ENCODE measurements at places on chromosomes 4 and X.

DNA sequence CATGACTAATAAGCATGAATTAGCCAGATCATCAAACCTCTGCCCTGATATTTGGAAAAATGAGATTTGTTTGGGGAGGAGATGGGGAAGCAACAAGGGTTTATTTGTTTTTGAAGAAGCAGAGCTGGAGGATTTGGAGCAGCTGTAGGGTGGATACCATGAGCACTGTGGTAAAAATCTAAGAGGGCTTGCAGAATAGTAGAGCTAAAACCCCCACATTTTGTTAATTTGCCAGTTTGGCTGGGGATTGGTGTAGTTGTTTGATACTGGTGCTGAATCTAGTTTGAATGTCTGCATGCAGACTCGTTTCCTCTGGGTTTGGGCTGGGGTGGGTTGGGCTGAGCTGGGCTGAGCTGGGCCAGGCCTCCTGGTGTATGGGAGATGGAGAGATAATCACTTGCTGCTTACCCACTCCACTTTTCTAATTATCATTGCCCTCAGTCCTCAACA lies 43.7 kb downstream of the SMAD1 start:
- DNase-seq: no peak

GRCh38 chrX:3379111-3379510 lies 32.7 kb upstream of the MXRA5 start:
- no peak for DNase-seq

DNA sequence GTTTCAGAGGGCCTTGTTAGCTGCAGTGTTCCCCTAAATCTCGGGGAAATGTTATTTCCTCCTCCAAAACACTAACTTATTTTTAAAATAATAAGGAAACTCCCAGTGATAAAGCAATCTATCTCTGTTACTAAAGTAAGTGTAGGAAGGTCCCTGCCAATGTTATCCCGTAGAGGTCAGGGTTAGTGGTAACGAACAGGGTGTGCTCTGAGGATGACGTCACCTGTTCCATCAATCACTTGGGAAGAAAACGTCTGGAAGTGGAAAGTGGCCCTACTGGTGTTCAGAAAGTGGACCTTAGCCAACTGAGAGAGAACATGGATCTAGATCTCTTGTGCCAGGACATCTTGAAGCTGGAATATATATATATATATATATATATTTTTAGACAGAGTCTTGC lies 249.5 kb downstream of the BCOR start:
- DNase-seq: no peak

DNA sequence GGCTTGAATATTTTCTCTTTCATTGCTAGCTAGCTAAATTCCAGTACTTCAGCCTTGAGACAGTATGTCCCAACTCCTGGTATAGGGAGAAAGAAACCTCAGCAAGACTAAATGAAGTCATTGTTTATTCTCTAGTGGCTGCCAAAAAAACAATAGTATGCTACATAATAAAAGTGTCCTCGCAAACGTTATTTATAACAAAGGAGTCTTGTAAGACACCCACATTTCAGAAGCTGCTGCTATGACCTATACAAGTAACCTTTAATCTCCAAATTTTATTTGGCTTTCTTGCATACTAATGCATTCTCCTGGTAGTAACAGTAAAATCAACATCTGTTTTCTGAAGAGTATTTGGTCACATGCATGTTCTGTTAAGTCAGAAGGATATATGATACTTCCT lies 28.8 kb downstream of the NEK1 start:
- DNase-seq: no peak

DNA sequence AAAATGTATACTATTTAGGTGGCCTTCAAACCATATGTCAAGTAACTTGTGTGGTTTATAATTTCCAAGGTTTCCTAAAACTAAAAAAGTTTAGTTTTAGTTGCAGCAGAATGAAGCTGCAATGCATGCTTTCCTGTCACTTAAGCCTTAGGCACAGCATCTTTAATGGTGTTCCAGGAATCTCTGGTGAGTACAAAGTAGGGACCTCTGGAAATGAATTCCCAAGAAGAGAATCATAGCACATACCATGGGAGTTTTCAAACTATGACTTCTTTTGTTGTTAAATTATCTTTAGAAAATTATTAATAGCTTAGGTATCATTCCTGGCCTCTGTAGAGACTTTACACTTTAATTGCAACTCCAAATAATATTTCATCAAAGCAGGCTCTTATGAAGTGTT lies 1005.9 kb upstream of the PABPC4L start:
- no peak for DNase-seq

DNA sequence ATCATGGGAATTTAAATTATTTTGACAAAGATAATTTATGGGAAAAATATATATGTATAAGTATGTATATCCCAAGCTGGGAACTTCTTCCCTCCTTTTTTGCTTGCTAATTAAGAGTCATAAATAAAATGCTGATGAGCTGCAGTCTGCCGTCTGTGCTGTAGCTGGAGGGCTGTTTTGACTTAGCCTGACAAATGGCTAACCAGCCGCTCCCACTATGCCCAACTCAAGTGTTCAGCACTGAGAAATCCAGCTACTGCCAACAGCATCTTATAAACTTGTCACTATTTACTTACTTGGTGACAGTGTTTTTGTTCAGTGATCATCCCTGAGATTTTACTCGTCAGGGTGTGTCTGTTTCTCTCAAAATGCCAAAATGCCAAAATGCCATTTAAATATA lies 171.2 kb upstream of the PGRMC2 start:
- DNase-seq: no peak

DNA sequence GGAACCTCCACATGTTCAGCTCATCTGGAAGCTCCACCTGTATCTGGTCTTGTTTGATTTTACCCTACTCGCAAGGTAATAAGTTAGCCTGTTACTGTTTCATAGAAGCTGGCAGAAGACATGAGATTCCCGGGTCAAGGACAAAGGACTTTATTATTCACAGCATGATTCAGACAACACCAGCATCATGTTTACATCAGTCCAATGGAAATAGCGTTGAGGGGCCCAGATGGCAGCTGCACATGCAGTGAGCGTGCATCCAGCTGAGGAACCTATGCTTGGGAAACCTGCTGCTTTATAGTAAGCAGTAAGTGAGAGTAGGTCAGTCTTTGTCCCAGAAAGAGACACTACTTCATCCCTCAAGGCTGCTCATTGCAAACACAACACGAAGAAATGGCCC lies 19.8 kb downstream of the TSPAN5 start:
- no peak for DNase-seq

DNA sequence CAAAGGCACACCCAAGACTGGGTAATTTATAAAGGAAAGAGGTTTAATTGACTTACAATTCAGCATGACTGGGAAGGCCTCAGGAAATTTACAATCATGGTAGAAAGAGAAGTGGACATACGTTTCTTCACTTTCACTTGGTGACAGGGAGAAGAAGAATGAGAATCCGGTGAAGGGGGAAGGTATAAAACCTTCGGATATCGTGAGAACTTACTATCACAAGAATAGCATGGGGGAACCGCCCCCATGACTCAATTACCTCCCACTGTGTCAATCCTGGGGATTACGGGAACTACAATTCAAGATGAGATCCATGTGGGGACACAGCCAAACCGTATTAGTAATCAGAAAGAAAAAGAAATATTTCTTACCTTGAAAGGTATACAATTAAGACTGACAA lies 782.9 kb upstream of the HS3ST1 start:
- no peak for DNase-seq

DNA sequence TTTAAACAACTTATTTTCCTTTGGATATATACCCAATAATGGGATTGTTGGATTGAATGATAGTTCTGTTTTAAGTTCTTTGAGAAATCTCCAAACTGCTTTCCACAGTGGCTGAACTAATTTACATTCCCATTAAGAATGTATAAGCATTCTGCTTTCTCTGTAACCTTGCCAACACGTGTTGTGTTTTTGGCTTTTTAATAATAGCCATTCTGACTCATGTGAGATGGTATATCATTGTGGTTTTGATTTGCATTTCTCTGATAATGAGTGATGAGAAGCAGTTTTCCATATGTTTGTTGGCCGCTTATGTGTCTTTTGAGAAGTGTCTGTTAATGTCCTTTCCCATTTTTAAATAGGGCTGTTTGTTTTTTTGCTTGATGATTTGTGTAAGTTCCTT lies 155.6 kb upstream of the PITX2 start:
- no peak for DNase-seq

- DNase-seq: no peak
Measured at GRCh38 chrX:14398725-14399124, 130.6 kb upstream of the GLRA2 start.

GRCh38 chr4:20431543-20431951 lies 179.8 kb downstream of the SLIT2 start:
- no peak for DNase-seq

DNA sequence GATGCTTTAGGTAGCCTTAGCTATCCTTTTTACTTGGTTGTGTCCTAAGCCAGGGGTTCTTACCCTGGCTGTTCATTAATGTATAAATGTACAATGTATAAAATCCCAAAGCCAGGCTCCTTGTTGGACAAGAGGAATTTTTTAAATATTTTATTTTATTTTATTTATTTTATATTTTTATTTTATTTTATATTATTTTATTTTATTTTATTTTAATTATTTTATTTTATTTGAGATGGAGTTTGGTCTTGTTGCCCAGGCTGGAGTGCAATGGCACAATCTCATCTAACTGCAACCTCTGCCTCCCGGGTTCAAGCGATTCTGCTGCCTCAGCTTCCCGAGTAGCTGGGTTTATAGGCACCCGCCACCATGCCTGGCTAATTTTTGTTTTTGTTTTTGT lies 8.1 kb upstream of the SLC2A9 start:
- no peak for DNase-seq

DNA sequence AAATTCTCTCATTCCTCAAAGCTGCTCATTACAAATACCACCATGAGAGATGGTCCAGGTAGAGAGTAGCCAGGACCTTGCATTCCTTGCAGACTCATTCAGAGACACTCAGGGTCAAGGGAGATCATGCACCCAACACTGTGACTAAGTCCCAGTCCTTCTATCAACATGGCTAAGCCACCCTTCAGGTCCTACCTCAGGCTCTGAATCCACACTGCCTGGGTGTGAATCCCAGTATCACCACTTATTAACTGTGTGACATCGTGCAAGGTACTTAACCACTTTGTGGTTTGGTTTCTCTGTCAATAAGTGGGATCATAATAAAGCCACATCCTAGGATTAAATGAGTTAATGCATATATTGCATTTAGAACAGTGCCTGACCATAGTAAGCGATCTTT lies 124.1 kb upstream of the NEIL3 start:
- DNase-seq: no peak

DNA sequence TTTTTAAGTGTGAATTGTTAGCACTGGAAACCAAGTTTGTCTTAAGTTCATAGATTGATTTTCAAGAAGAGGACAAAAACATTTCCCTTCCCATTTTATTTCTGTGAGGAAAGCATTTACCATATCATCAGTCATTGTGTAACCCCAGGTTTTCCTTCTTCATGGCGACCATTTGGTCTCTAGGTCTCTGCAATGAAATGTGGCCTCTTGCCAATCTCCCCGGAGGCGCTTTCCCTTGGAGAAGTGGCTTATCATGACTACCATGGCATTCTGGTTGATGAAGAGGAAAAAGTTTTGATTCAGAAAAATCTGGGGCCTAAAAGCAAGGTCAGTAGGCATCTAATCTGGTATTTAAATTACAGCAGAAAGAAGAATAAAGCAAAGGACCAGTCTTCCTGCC lies 54.4 kb downstream of the ADD1 start:
- DNase-seq: no peak
